Progenitor cell of endocrine pancreas (in vitro differentiated cells): ENCODE measurements at places on chromosomes 12 and 14. TPM values are rescaled to one million over a fixed set of nuclear protein-coding genes. Genes with fewer than 3 reads are reported as not detected.

DNA sequence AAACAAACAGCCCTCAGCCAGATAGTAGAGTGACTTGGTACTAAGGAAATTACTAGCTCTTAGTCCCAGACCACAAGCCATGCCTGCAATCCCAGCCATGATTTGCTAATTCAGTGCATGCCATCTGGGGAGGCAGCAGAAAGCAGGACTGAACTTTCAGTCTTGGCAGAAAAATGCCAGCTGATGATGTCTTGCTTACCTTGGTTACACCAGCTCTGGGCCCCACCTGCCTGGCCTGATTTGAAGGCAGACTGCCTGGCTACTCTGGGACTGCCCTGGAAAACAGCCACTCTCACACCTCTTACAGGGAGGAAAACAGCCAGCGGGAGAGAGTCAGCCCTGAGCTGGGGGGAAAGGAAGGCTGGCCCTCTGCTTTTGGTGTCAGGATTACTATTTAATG lies 4.6 kb upstream of the UNC119B start:
- peaks cover 4% of the 10 kb centered on the region for H3K4me1 ChIP-seq
- no peak overlapping the region for H3K27ac ChIP-seq
- no peak overlapping the region for H3K4me3 ChIP-seq
- peaks cover 9% of the 10 kb centered on the region for H3K36me3 ChIP-seq
- DNase-seq = no peak

DNA sequence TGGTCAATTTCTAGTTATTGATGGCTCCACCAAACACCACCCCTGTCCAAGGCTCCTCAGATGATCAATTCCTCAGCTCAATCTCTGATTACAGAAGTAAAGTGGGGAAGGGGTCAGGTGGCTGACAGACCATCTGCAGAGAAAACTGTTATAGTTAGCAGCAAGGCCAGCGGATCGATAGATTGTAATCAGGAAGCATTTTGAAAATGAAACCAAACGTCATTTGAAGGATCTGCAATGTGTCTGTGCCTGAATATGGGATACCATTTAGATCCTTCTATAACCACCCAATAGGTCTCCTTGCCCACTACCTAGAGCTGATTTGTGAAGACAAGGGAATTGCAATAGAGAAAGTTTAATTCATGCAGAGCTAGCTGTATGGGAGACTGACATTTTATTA lies 11.6 kb downstream of the HCAR2 start:
- no peak overlapping the region for H3K4me3 ChIP-seq
- H3K27me3 ChIP-seq = no peaks in the 10 kb centered on the region
- no peaks in the 10 kb centered on the region for H3K4me1 ChIP-seq
- H3K36me3 ChIP-seq = no peaks in the 10 kb centered on the region
- DNase-seq = no peak
- H3K27ac ChIP-seq = no peak overlapping the region

DNA sequence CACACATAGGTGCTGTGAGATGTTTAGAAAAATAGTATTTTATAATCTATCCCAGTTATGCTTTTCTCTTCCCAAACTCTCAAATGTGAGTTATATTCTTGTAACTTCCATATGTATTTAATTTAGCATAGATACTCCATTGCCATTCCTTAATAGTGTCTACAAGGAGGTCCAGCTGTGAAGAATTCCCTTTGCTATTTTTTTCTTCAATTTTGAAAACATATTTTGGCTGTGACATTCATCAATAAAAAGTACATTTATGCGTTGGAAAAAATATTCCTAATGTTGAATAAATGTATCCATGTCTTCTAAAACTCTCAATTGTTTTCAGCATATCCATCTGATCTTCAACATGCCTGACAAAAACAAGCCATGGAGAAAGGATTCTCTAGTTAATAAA lies 1402.0 kb upstream of the SEL1L start:
- DNase-seq = no peak
- no peak overlapping the region for H3K4me3 ChIP-seq
- H3K36me3 ChIP-seq = no peaks in the 10 kb centered on the region
- H3K27me3 ChIP-seq = no peaks in the 10 kb centered on the region

DNA sequence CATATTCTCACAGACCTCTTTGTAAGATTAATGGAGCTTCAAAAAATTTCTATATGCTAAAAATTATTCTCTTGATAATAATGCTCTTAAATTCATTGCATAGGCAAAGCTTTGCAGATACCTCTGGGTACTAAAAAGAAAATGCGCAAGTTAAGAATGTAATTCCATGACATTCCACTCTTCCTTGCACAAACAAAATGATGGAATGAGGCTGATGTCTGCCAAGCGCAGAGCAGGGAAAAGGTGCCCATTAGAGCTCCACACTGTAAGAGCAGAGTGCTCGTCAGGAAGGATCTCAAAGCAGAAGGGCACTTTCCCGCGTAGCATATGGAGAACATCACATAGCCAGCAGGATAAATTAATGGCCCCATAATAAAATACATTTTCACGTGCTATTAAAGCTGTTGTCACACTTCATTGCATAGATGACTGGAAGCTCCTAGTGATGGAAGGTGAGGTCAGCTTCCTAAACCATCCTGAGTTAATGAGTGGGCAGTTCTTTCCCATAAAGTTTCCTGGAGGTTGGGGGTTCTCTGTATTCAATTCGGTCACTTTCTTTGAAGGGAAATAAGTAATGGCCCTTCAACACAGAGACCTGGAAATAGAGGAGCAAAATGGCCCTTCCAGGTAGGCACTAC lies 1058.9 kb downstream of the GALC start:
- no peaks in the 10 kb centered on the region for H3K36me3 ChIP-seq
- peaks cover 19% of the 10 kb centered on the region for H3K4me1 ChIP-seq
- H3K4me3 ChIP-seq = no peak overlapping the region
- H3K27ac ChIP-seq = no peak overlapping the region
- no peaks in the 10 kb centered on the region for H3K27me3 ChIP-seq

DNA sequence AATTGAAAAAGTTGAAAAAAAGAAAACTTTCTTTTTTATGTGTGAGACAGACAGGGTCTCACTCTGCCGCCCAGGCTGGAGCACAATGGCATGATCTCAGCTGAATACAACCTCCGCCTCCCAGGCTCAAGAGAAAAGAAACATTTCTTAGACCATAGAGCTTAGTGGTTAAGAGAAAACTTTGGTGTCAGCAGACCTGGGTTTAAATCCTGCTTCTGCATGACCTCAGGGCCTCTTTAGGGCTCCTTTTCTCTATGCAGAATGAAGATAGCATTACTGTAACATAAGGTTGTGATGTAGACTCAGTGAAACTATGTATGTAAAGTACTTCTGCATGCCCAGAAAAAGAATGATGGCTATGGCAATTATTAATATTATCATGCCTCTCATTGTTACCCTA lies 104.7 kb upstream of the NUDT4 start:
- DNase-seq = no peak
- H3K27ac ChIP-seq = no peak overlapping the region
- peaks cover 13% of the 10 kb centered on the region for H3K4me1 ChIP-seq
- peaks cover 6% of the 10 kb centered on the region for H3K27me3 ChIP-seq
- H3K4me3 ChIP-seq = no peak overlapping the region

GRCh38 chr12:120677765-120678473 lies 9.0 kb upstream of the MLEC start:
- H3K4me1 ChIP-seq = no peaks in the 10 kb centered on the region
- H3K4me3 ChIP-seq = no peak overlapping the region
- H3K36me3 ChIP-seq = no peaks in the 10 kb centered on the region
- H3K27me3 ChIP-seq = peaks cover 2% of the 10 kb centered on the region
- no peak overlapping the region for H3K27ac ChIP-seq

DNA sequence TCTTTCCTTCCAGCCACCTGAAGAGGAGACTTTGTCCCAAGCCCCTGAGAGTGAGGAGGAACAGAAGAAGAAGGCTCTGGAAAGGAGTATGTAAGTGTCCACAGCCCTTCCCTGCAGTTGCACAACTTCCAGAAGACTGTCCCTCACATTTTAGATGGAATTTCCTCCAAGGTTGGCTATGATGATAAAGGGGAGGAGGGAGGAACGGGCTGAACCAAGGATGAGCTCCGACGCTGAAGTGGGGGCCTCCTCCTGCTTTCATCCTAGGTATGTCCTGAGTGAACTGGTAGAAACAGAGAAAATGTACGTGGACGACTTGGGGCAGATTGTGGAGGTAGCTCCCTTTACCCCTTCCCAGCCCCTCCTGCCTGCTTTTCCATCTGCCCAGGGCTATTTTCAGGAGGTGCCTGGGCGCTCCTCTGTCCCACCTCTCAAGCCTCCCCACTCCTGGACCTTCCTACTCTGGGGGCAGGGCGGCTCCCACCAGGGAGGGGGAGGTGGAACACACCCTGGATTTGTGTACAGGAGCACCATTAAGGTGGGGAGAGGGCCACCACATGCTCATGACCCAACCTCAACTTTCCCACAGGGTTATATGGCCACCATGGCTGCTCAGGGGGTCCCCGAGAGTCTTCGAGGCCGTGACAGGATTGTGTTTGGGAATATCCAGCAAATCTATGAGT lies 2.3 kb downstream of the ARHGEF25 start:
- DNase-seq = no peak
- H3K27me3 ChIP-seq = peaks cover 68% of the 10 kb centered on the region
- no peak overlapping the region for H3K27ac ChIP-seq
- H3K4me3 ChIP-seq = no peak overlapping the region
- peaks cover 17% of the 10 kb centered on the region for H3K36me3 ChIP-seq

- no peaks in the 10 kb centered on the region for H3K36me3 ChIP-seq
- no peaks in the 10 kb centered on the region for H3K27me3 ChIP-seq
- DNase-seq = no peak
- no peaks in the 10 kb centered on the region for H3K4me1 ChIP-seq
Measured at GRCh38 chr14:82182646-82183045, 649.0 kb upstream of the SEL1L start.

DNA sequence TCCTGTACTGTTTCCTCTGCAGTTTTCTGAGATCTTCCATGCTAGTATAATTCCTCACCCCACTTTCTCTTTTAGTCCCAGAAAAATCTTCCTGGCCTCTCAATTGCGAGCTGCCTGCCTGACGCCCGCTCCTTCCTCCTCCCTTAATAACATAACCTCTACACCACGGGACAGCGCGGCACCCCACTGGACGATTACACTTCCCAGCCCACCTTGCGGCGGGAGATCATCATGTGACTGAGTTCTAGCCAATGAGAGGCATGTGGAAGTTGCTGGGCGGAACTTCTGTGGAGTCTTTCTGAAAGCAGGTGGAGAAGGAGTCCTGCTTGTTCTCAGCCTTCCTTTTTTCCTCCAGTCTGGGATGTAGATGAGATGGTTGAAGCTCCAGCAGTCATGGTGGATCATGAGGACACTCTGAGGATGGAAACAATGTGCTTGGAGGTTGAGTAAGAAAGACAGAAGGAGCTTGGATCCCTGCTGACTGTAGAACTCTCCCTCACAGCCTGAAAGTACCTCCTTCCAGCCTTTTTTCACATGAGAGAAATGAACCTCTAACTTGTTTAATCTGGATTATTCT lies 133.6 kb upstream of the VRK1 start:
- H3K4me3 ChIP-seq = no peak overlapping the region
- peaks cover 24% of the 10 kb centered on the region for H3K27me3 ChIP-seq
- peaks cover 33% of the 10 kb centered on the region for H3K4me1 ChIP-seq
- no peak for DNase-seq
- H3K27ac ChIP-seq = no peak overlapping the region

DNA sequence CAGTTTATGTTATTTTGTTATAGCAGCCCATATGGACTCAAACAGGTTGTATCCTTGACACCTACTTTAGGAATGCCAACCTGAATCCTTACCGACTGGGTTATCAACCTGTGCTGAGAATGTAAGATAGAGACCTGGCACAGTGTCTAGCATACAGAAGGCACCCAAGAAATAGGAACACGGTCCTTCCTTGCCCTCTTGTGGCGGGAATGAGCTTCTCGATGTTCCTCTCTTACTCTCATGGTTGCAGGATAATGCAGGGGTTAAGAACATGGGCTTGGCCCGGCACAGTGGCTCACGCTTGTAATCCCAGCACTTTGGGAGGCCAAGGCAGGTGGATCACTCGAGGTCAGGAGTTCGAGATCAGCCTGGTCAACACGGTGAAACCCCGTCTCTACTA lies 6.5 kb downstream of the C12orf43 start:
- no peak overlapping the region for H3K4me3 ChIP-seq
- H3K27ac ChIP-seq = no peak overlapping the region
- peak; percentile 38 for DNase-seq

- H3K27ac ChIP-seq = no peak overlapping the region
- peaks cover 5% of the 10 kb centered on the region for H3K4me1 ChIP-seq
- H3K4me3 ChIP-seq = no peak overlapping the region
- no peaks in the 10 kb centered on the region for H3K27me3 ChIP-seq
- DNase-seq = no peak
- H3K36me3 ChIP-seq = no peaks in the 10 kb centered on the region
Measured at GRCh38 chr14:54117396-54117795, 160.8 kb upstream of the BMP4 start.

DNA sequence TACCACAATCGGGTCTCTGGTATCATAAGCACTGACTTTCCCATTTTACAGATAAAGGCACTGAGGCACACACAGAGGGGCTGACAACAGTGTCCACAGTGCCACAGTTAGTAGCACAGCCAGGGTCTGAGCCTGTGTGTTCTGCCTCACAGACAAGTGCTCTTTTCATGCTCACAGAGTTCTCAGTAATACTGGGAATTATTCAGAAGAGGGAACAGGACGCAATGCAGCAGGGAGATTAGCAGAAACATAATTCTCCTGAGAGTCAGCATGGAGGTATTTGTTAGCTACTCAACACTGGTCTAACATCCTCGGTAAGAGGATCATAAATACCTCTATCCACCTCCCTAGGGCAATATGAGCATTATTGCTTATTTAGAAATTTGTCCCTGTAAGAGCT lies 219.3 kb upstream of the EEA1 start:
- no peaks in the 10 kb centered on the region for H3K27me3 ChIP-seq
- no peaks in the 10 kb centered on the region for H3K36me3 ChIP-seq
- H3K27ac ChIP-seq = no peak overlapping the region
- no peak for DNase-seq
- H3K4me3 ChIP-seq = no peak overlapping the region

The MVK gene
- 28.1 and 33.3 TPM in 2 replicates for total RNA-seq

The MYO1H gene
- total RNA-seq = 0.51 and 0.77 TPM in 2 replicates

The CBLN3 gene
- 1.5 and 1.9 TPM in 2 replicates for total RNA-seq

The INHBC gene
- 0.16 TPM in 1 of 2 replicates, not detected in the other for total RNA-seq

The TMEM30B gene
- total RNA-seq = 28.1 and 29.4 TPM in 2 replicates

The APOF gene
- total RNA-seq = not detected in 2 replicates

The MMP14 gene
- 198 and 209 TPM in 2 replicates for total RNA-seq

The TMEM253 gene
- 1.1 and 1.4 TPM in 2 replicates for total RNA-seq
